ENCODE measurements at places on chromosomes 3 and 15.

GRCh38 chr3:194244167-194244566 is 107.0 kb downstream of the CPN2 start:
- DNase-seq: no peak

- no peak for DNase-seq
These were observed 25.2 kb downstream of the NIPA1 start for GRCh38 chr15:22811640-22812039.

GRCh38 chr3:52220380-52221026 is 4.9 kb downstream of the TLR9 start:
- peak; percentile 15 for DNase-seq

GRCh38 chr3:13615019-13615528 is 66.1 kb downstream of the FBLN2 start:
- DNase-seq: no peak

- DNase-seq: no peak
These were observed 4.7 kb upstream of the KPNA4 start for GRCh38 chr3:160569894-160570652.

- no peak for DNase-seq
These were observed 102.0 kb downstream of the TBC1D5 start for GRCh38 chr3:17640466-17640865.

DNA sequence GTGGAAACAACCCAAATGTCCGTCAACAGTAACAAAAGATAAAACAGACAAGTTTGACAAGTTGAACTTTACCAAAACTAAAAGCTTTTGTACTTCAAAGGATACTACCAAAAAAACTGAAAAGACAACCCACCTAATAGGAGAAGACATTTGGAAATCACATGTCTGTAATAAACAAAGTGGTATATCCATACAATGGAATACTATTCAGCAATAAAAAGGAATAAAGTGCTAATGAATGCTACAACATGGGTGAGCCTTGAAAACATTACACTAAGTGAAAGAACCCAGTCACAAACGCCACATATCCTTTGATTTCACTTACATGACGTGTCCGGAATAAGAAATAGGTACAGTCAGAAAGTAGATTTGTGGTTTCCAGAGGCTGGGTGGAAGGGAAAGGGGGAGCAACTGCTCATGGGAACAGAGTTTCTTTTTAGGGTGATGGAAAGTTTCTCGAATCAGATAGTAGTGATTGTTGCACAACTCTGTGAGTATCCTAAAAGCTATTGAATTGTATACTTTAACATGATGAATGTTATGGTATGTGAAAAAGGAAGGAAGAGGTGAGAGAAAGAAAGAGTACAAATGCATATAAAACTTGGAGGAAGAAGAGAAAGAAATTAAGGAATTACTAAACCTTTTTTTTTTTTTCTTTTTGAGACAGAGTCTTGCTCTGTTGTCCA is 72.7 kb upstream of the ABHD2 start:
- no peak for DNase-seq

GRCh38 chr15:52427804-52428203 is 100.9 kb downstream of the MYO5A start:
- DNase-seq: no peak

- no peak for DNase-seq
These were observed 15.8 kb downstream of the ST3GAL6 start for GRCh38 chr3:98778852-98779413.

DNA sequence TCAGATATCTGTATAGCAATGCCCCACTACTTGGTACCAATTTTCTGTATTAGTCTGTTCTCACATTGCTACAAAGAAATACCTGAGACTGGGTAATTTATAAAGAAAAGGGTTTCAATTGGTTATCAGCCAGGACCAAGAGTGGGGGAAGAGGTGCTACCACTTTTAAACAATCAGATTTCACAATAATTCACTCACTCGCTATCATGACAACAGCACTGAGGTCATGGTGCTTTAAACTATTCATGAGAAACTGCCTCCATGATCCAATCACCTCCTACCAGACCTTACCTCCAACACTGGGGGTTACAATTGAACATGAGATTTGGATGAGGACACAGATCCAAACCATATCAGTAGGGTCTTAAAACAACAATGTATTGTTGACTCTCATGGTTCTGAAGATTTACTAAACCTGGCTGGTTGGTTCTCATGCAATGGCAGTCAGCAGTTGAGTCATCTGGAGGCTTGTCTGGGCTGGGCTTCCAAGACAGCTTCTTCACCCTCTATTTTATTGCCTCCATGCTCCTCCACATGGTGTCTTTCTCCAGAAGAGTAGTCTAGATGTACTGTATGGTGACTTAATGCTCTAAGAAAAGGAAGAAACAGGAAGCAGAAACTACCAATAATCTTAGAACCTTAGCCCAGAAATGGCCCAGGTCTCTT is 21.2 kb upstream of the TM4SF4 start:
- DNase-seq: no peak
